Non-pigmented ciliary epithelial cell (primary cell): ENCODE measurements at places on chromosomes 3 and 15.

GRCh38 chr3:137694836-137695235 is 69.3 kb upstream of the SOX14 start:
- no peak for DNase-seq

- DNase-seq = no peak
Observed at GRCh38 chr3:194344012-194344411, 7.1 kb downstream of the CPN2 start.

DNA sequence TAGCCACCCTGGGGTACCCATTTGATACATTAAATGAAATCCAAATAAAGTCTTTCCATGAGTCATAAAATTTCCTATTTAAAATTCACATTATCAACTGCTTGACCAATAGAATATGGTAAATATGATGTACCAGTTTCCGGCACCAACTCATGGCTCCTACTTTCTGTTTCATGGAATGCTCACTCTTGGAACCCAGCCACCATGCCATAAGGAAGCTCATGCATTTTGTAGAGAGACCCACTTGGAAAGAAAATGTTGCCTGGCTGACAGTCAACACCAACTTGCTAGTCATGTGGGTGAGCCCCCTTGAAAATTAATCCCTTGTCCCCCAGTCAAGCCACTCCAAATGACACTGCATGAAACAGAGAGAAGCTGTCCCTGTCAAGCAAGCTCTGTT is 57.2 kb downstream of the WWTR1 start:
- DNase-seq = no peak

DNA sequence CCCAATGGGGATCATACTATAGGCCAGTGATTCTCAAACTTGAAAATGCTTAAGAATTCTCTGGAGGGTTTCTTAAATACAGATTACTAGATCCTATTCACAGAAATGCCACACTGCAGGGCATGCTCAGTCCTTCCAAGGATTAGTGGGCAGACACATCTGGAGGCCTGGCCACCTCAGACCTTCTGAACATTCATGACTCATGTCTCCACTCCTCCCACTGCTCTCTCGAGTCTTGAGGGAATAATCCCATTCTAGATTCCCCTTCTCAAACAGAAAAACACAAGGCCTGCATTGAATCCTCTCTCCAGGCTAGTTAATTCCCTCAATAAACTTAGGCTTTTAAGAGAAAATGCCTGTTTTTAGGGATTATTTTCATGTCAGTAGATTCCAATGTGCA is 22.1 kb downstream of the ZNF621 start:
- DNase-seq = peak; percentile 35

DNA sequence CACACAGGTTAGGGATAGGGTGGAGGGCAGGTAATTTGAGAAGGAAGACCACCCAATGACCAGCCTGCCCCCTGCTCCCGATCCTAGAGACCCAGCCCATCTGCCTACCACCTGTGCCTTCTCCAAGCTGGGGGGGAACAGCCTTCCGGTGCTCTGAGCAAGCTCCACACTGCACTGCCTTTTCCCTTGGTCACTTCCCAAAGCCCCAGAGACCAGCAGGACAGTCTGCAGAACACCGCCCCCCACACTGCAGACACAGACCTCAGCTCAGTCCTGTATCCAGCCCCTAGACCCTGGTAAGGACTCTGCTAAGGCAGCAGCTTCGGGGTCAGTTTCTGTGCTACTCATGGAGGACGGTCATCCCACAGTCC is 156.9 kb downstream of the MEGF11 start:
- no peak for DNase-seq

DNA sequence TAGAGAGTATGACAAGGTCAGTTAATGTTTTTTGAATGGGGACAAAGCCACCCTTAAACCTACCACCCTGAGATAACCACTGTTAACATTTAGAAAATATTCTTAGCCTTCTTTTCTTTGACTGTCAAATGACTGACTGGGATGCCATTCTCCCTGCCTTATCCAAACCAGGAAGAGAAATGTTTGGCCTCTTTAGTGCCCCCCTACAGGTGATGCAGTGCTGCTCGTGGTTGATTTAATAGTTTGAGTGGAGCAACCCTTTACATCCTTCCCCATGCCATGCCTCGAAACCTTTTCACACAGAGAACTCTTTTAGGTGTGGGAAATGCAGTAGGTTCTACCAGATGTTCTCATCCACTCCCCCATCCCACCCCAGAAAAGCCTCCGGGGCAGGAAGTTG is 38.7 kb upstream of the UMPS start:
- DNase-seq = no peak

- DNase-seq = no peak
Observed at GRCh38 chr3:82033186-82033585, 271.7 kb upstream of the GBE1 start.

- DNase-seq = no peak
Observed at GRCh38 chr15:27081676-27082418, 110.9 kb downstream of the GABRG3 start.

DNA sequence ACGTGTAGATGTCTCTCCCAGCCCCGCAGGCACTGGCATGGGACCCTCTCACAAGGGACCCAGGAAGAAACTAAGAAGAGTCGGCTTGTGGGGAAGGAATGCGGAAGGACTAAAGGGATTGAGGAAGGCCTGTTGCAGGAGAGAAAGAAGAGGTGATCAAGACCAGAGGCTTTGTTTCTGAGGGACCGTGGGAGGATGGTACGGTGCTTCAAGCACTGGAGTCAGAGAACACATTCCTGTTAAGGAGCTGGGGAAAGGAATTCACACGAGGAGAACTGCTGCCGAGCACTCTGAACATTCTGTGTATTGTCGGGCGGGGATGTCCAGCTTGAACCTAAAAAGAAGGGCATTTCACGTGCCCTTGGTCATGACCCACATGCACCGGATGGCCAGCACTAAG is 91.4 kb downstream of the TAMM41 start:
- DNase-seq = no peak

DNA sequence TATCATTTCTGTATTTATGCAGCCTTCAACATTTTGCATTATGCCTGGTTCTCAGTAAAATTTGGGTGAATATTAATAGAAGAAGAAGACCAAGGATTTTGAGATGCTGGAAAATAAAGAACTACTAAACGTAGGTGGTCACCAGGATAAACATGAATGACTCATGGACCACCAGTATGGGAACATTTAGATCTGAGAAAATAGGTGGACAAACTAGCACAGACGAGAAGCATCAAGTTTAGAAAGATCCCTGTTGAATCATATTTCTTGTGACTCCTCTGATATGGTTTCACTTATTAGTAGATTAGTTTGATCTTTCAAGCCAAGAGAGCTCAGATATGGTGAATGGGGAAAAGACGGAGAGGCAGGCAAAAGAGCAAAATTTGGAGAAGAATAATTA is 97.9 kb downstream of the RAP2B start:
- no peak for DNase-seq

- no peak for DNase-seq
Observed at GRCh38 chr3:63950698-63951097, 38.5 kb upstream of the SCAANT1 start.

DNA sequence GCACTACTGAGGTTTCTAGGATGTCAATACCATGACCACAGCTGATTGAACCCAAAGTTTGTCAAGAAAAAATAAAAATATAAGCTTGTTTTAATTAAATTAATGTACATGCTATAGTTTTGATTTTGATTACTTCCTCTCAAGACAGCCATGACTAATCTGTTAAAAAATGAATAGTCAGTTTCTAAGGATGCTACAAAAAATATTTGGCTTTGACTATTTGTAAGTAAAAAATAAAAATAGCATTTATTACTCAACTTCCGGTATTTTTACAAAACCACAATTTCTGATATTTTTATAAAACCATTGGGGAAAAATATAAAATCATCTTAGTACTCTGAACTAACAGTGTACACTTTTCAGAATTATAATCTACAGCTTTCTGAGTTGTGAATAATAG is 12.1 kb upstream of the TEX9 start:
- no peak for DNase-seq

DNA sequence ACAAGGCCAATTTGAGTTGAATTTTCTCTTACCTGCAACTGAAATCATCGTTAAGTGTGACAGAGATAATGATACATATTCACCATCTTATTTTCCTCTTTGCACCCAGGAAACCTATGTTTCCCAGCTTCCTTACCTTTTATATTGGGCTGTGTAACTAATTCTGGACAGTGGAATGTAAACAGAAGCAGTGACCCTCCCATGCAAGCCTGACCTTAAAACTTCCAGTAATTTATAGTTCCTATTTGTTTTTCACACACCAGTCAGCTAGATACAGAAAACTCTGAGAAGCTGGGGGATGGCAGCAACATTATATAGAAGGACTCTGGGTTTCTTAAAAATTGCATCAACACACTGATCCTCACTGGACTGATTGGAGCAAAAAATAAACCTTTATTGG is 4.5 kb upstream of the ZNF280D start:
- DNase-seq = no peak

DNA sequence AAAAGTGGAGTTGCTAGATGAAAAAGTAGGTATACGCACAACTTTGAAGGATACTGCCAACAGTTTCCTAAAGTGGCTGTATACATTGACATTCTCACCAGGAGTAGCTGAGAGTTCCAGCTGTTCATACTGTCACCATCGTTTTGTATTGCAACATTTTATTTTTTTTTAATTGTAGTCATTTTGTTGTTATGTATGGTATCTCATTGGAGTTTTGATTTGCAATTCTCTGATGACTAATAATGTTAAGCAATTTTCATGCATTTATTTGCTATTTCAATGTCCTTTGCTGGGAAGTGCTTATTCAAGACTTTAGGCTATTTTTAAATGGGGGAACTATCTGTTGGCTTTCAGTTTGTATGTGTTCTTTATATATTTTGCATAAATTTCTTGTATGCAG is 185.1 kb upstream of the TGFBR2 start:
- DNase-seq = peak; percentile 38

GRCh38 chr15:26729030-26729429 is 43.8 kb downstream of the GABRB3 start:
- DNase-seq = no peak

GRCh38 chr3:131218196-131218595 is 163.4 kb upstream of the NUDT16 start:
- peak; percentile 93 for DNase-seq

GRCh38 chr3:44470430-44470829 is 7.0 kb downstream of the ZNF445 start:
- no peak for DNase-seq

- no peak for DNase-seq
Observed at GRCh38 chr3:31341130-31341529, 191.6 kb upstream of the STT3B start.

- DNase-seq = no peak
Observed at GRCh38 chr3:35744419-35744818, 105.1 kb downstream of the ARPP21 start.

DNA sequence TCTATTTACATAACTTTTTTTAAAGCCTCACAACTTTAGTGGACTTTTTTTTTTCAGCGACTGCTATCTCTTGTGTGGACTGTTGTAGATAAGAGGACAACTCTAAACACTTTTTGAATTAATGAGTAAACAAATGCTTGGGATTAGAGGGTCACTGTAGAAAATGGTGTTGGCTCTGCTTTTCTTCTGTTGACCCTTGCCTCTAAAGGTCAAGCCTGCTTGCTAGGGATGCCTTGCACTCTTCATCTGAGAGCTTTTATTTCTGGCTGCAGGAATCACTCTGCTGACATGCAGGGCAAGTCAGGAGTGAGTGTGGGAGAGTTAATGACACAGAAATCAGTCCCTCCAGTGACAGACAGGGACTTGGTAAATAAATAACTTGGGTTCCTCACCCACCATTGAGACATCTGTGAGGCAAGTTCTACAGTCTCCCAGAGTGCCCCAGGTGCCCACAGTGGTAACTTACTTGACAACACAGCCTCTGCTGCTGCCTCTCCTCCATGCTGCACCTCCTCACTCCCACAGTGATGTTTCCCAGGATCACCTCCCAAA is 390.1 kb downstream of the IL20RB start:
- DNase-seq = no peak

GRCh38 chr3:161347726-161348125 is 23.6 kb downstream of the SPTSSB start:
- no peak for DNase-seq

- DNase-seq = no peak
Observed at GRCh38 chr15:71679223-71679792, 131.0 kb upstream of the NR2E3 start.

- no peak for DNase-seq
Observed at GRCh38 chr3:170499562-170500156, 81.0 kb downstream of the CLDN11 start.

GRCh38 chr3:124714223-124714853 is 15.9 kb upstream of the UMPS start:
- no peak for DNase-seq

DNA sequence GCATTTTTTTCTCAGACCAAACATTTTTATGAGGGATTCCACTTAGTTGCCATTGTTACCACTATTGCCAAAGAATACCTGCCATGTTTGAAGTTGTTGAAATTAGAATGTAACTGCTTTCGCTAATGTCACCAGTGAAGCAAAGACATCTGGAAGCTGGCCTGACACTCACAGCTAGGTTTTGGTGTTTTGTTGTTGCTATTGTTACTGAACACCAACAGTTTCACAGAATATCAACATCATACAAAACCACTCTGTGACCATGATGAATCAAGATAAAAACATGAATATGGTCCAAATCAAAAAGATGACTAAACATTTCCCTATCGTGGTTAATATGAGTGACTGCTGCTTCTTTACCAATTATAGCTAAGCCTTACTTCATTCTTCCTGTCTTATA is 6.9 kb upstream of the CFAP20DC start:
- DNase-seq = no peak

- DNase-seq = no peak
Observed at GRCh38 chr3:63513791-63514190, 138.7 kb upstream of the SNTN start.

GRCh38 chr3:85678713-85679112 is 719.9 kb downstream of the CADM2 start:
- DNase-seq = no peak

DNA sequence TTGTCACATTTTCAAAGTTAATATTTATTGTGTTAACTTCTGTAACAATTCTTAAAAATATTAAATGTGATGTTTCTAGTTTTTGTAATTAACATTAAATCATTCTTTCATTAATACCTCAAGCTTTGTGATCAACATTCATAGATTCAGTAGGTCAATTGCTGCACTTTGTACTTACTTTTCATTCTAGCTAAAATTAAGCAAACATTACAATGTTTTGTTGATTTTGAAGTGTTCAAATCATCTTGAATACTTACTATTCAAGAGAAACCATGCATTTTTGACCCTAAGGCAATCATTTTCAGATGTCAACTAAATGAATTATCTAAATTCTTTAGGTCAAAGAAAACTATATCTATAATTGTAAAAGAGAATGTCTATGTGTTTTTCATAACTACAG is 933.1 kb downstream of the NAALADL2 start:
- no peak for DNase-seq

DNA sequence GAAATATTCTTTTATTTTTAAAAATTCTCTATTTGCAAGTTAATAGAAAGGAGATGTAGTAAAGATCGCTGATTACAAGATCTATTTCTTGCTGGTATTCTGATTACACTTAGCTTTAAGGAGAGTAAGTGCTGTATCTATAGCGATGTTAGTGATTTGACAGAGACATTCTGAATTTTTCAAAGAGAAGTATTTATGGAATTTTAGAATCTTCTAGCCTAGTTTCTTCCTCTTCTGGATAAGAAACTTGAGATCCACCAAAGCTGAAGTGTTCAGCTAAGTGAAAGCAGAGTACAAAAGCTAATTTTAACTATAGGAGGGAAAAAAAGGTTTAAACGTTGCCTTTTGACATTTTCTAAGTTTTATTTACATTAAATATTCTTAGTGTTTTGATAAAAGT is 72.1 kb upstream of the RARB start:
- DNase-seq = no peak
